ENCODE measurements at places on chromosomes 2 and 18. TPM values are rescaled to one million over a fixed set of nuclear protein-coding genes. Genes with fewer than 3 reads are reported as not detected.

- no peak for DNase-seq
These were observed 278.4 kb upstream of the DDX18 start for GRCh38 chr2:117536139-117536538.

DNA sequence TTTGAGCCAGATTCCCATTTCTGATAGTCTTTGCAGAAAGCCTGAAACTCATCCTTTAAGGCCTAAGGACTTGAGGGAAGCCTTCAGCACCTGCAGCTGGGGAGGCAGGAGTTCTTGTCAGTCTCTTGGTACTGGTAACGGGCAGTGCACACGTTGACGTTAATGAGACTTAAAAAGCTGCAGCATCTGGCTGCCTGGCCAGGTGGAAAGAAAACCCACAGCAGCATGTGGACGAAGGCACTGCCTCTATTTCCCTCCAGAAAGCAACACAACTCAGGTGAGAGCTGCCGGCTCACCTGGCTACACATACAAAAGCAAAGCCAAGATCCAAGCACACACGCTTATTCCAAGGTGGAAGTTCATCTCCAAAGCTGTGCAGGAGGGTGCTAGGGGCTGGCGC is 178.8 kb downstream of the ANAPC1 start:
- DNase-seq: no peak

DNA sequence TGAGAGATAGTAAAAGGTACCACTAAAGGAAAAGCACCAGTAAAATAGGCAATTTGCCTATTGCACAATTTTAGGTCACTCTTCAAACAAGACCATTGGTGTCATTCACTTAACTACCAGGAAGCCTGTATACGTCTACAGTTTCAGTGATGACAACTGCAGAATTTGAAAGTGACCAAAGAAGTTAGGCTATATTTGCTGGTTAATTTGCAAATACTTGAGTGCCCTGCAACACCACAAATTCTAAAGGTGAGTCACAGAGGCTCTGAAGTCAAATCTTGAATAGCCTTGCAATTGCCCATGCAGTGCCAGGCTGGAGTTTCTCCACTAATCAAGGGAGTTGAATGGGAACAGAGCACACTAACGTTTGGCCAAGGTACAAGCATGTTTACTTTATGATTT is 128.7 kb upstream of the CCDC68 start:
- DNase-seq: no peak

The CHRNG gene
- total RNA-seq: not detected

DNA sequence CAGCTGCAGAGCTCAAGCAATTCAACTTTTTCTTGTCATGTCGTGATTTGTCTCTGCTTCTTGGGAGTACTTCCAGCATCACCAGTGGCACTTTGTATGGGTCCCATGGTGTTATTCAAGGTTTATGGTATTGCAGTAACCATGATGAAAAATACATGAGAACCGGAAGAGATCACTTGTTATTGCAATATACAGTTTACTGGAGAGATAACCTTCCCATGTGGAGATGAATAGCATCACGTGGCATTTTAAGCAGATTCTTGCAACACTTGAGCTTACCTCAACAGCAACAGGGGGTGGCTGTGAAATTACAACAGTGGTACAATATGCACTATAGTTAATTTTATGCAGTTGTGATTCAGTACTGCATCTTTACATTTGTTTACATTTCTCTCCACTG is 97.4 kb downstream of the APOB start:
- no peak for DNase-seq

GRCh38 chr2:58876126-58876525 is 635.0 kb upstream of the FANCL start:
- DNase-seq: no peak

DNA sequence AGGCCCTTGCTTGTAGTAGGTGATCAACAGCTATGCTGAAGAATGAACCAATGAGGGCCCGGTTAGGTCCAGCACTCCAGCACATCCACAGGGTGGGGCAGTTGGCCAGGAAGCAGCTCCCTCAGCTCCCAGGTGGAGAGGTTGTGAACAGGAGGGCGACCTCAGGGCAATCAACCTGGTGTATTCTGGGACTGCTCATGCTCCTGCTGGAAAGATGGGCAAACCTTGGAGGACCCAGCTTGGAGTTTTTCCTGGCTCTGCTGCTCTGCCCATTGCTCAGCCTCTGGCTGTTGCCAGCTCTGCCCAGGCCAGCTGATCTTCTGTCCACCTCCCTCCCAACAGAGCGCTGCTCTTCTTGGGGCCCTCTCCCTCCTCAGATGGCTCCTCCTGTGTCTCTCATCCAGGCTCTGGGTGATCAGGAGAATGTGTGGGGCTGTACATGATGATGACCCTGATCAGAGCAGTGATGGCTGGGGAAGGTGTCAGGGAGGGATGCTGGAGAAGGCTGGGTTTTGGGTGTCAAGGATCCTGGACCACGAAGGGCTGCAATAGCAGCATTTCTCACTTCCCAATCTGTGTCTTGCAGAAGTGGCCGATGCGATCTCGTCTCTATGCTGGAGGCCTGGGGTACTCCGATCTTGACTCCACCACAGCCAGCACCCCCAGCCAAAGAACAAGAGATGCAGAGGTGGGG is 3.4 kb downstream of the TCF23 start:
- no peak for DNase-seq

Measured in suprapubic skin (tissue), 4 donors.